ENCODE measurements at places on chromosomes 1 and 21.
A peak's percentile ranks its signal among the peaks of the same experiment; 100 is the strongest.

GRCh38 chr1:243979396-243979795, 71.7 kb upstream of the ZBTB18 start:
- DNase-seq = no peak

DNA sequence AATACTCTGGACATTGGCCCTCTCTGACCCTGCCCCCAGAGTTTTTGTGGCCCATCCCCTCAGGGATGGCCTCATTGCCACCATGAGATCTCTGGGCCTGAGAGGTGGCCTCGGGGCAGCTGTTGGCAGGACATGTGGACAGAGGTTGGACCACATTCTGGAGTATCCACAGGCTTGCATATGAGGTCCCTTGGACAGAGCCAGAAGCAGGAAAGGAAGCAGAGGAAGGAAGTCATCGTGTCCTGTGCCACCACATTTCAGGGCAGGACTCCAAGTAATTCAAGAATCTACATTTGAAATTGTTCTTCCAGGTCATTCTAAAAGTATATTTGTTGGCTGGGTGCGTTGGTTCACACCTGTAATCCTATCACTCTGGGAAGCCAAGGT, 95.9 kb upstream of the PPP2R5A start:
- DNase-seq = no peak

- no peak for DNase-seq
Measured at GRCh38 chr1:108152782-108153222, 47.3 kb downstream of the SLC25A24 start.

DNA sequence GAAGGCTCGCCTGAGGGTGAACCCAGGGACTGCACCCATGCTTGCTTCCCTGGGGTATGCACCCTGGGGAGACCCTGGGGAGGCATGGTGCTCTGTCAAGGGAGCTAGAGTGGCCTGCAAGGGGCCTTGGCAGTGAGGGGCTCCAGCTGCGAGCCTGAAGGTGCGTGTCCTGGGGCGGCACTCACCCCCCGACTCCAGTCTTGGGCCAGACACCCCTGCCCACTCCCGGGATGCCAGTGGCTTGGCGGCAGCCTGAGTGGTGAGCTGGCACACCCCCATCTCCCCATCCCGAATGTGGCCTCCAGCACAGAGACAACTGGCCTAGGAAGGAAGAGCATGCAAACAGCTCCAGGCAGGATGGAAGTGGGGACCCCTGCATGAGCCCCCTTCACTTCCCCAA, 2.6 kb downstream of the SUMO3 start:
- DNase-seq = no peak

GRCh38 chr1:109383087-109383779, 14.5 kb downstream of the SORT1 start:
- DNase-seq = no peak

DNA sequence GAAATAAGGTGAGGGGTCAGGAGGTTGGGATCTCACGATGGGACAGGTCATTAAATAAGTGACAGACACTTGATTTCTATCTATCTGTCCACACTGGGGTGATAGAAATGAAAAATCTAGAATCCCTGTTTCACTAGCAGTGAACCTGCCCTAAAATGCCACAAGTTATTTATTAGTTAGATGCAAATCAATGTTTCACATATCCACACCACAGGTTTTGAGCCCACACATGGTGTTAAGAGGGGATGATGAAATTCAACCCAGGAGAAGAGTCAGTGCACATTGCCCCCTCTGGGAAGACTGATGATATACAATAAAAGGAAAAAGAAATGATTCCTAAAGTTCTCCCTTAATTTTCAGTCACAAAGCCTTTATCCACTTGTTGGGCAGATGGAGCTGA, 10.1 kb upstream of the NTPCR start:
- no peak for DNase-seq

GRCh38 chr1:63004868-63005267, 220.9 kb downstream of the ATG4C start:
- DNase-seq = no peak

DNA sequence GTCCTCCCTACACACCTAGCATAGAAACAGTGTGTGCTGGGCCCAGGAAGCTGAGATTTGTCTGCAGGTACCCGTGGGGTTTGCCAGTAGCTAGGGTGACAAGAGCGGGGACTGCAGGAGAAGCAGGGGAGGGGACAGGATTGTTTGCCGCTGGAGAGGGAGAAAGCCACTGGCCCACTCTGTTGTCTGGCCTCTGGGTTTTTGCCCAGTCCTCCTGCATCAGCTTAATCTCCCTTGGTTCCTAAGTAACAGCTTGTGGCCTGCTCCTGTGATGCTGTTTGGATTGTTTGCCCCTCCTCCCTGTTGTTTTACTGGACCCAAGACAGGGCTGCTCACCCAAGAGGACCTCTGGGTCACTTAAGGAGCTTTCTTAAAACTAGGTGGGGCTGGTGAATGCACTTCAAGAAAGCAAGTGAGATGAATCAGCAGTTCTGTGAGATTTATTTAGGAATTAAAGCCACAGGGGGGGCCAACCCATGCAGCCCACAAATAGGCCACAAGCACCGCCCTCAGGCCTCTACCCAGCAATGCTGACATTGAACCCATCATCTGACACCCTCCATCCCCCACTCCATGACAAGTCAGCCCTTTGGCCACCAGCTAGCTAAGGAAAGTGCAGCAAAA, 142.8 kb downstream of the ZZZ3 start:
- DNase-seq = no peak

DNA sequence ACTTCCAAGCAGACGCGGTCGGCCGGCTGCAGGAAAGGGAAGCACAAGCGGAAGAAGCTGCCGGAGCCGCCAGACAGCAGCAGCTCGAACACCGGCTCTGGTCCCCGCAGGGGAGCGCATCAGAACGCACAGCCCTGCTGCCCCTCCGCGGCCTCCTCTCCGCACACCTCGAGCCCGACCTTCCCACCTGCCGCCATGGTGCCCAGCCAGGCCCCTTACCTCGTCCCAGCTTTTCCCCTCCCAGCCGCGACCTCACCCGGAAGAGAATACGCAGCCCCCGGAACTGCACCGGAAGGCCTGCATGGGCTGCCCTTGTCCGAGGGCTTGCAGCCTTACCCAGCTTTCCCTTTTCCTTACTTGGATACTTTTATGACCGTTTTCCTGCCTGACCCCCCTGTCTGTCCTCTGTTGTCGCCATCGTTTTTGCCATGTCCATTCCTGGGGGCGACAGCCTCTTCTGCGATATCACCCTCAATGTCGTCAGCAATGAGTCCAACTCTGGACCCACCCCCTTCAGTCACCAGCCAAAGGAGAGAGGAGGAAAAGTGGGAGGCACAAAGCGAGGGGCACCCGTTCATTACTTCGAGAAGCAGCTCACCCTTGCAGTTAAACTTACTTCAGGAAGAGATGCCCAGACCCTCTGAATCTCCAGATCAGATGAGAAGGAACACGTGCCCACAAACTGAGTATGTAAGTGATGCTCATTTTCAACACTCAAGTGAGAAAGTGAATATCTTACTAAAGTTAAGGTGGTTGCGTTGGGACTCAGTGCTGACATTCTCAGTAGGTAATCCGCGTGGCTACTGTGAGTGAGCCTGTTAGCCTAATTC, 25.5 kb downstream of the UTS2 start:
- no peak for DNase-seq

DNA sequence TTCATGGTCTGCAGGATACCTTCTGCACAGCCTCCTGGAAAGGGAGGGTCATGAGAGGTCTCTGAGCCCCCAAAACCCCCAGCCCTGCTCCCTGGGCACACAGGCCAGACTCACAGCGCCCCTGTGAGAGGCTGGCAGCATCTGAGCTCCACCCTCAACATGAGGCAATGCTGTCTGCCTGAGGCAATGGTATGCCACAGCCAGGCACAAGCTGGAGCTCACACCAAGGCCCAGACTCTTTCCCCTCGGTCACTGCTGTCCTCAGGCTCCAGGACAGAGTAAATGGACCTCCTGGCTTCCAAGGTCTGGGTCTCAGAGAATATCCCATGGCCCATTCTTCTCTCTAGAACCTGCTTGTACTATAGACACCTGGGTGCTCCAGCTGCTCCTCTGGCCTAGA, 17.2 kb downstream of the MEF2D start:
- no peak for DNase-seq

DNA sequence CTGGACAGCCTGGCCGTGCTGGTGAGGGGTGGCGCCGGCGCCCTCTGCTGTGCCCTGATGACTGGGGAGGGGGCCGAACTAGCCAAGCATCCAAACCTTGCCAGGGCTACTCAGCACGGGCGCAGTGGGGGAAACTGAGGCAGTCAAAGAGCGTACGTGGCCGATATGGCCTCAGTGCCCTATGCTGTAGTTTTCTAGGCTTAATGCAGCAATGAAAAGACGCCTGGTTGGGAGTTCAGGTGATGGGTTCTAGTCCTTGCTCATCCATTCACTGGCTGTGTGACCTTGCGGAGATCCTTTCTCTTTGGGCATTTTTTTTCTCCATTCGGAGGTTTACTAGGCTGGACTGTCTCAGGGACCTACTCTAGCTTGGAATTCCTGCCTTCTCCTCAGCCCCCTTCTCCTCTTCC, 822 bp downstream of the MTX1 start:
- DNase-seq = no peak

GRCh38 chr1:101723415-101723814, 273.3 kb downstream of the OLFM3 start:
- no peak for DNase-seq

- DNase-seq = no peak
Measured at GRCh38 chr1:58732087-58732775, 32.4 kb upstream of the MYSM1 start.

DNA sequence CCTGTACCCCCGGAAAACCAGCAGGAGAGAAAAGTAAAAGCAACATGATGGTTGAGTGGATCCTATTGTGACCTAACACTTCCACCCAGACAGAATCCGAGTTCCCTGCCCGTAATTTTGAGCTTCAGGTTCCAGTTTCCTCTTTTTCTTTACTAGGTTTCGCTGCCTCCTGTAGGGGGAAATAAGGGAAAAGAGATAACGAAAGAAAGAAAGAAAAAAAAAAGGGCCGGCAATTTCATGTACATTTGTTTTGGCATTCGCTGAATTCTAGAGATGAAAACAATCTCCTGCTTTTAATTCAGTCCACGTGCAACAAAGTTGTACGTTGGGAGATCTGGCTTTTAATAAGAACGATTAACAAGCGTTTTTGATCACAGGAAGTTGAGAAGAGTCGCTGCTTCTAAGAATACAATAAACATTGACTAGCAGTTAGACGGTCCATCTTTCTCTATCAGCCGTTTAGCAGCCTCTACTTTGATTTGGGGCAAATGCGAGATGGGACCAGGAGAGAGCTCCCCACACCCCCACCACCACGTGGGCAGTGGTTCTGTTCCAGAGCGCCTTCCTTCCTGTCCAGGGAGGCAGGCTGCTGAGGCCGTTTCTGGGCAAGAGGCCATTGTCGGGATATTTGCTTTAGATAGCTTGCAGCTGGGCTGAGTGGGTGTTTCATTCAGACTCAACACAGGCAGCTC, 155.9 kb upstream of the RUNX1 start:
- DNase-seq = peak; percentile 56

- no peak for DNase-seq
Measured at GRCh38 chr1:58430421-58431275, 115.9 kb downstream of the OMA1 start.

DNA sequence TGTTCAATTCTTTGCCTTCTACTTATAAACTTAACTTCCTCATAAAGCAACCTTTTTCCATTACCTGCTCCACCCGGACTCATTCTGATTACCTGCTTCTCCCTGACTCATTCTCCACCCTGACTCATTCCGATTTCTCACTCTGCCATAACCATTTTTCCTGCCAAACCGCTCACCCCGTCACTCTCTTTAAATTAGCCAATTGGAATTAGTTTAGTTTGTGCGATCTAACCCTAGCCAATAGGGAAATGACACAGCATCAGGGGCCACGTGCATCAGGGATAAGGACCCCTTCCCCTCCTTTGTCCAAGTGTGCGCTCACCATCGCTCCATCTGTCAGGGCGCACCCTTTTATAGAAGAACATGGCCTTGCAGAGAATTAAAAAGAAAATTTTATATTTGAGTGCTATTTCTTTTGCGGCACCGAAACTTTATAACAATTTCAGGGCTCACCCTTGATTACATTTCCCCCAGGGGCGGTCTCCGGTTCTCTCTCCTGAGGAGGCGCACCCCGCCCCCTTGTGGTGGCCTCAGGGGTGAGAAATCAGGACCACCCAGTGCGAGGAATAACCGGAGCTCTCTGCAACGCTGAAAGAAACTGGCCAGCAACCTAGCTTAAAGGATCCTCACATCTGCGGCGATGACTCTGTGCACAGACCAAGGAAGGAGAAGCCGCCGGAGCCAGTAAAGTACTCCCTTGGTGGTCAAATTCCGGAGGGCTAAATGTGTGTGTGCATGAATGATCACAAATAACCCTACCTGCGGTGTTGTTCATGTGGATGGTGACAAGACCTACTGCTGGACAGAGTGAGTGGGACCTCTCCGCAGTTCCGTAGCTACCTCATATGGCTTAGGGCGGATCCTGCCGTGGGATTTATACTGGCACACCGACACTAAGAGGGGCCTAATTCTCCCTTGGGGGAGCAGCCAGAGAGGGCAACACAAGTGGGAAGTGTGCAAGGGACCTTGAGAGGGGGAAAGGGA, 30.3 kb upstream of the CBR3 start:
- DNase-seq = no peak

DNA sequence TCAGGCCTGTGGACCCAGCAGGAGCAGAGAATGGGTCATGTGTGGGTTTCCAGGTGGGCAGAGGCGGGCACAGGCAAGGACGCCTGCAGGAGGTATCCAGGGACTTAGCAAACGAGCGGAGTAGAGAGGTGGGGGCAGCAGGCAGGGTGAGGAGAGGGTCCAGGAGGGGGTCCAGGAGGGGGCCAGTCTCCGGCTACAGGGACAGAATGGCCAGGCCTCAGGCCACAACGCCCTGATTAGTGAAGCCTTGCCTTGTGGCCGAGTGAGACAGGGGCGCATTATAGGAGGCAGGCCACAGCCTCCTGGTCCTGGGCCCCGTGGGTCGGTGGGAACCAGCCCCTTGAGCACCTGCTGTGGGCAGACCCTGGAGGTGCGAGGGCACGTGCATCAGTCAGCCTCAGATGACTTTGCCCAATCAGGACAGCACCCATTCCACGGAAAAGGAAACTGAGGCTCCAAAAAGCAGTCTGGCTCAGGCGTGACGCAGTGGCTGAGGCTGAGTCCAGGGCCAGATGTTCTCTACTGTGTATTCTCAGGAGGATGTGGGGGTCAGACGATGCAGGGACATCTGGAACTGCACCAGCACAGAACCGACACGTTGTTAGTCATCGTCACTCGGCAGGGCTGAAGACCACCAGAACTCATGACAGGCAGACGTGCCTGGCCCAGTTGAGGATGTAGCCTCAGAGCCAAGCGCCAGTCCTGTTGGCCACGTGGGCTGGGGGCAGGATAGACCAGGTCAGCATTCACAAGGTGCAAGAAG, 113.7 kb downstream of the CRYAA start:
- no peak for DNase-seq

GRCh38 chr1:73887412-73887811, 310.6 kb downstream of the LRRIQ3 start:
- no peak for DNase-seq

- DNase-seq = no peak
Measured at GRCh38 chr1:118145721-118146120, 39.3 kb downstream of the SPAG17 start.

- DNase-seq = no peak
Measured at GRCh38 chr1:218135371-218135770, 149.7 kb upstream of the RRP15 start.

DNA sequence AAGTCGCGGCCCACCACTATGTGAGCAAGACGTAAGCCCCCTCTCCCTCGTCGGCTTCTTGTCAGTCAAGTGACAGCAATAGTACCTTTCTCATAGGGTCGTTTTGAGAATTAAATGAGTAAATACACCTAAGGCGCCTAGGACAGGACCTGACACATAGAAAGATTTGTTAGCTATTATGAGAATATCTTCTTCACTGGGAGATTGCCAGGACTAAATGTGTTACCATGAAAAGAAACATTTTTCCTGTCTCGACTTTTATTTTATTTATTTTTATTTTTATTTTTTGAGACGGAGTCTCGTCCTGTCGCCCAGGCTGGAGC, 798 bp downstream of the PMF1 start:
- no peak for DNase-seq
